NCI-H1092 (cell line): ENCODE measurements at places on chromosomes 5 and 9.

DNA sequence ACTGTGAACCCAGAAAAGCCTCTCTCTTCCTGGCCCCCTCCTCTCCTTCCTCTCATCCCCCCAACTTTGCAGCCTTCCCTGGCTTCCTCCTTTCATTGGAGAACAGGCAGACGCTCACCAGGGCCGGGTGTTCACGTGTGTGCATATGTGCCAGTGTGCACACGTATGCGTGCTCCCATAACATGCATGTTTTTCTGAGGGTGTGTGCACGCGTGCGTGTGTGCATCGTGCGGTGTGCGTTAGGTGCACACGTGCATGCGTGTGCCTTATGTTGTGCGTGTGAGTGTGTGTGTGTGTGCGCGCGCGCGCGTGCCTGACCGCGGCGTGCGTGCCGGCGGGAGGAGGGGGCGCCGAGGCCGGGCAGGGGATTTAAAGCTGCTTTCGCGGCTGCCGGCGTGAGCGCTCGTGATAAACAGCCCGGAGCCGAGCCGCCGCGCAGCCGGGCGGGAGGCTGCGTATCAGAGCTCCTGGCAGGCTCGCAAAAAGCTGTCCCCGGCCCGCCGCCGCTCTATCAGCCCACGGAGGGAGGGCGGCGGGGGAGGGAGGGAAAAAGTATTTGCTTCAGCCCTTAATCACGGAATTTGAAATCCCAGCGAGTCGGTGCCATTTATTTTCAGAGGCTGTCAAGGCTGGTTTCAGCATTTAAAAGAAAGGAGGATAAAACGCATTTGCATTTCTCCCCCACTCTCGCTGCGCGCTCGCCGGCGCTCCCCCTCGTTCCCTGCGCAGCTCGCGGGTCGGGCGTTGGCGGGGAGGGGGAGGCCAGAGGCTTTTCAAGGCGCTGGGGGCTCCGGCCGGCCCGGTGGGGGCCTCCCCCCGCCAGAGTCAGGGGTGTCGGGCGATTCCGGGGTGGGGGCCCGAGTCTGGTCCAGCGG lies 183.9 kb downstream of the C9orf50 start:
- DNase-seq: no peak

DNA sequence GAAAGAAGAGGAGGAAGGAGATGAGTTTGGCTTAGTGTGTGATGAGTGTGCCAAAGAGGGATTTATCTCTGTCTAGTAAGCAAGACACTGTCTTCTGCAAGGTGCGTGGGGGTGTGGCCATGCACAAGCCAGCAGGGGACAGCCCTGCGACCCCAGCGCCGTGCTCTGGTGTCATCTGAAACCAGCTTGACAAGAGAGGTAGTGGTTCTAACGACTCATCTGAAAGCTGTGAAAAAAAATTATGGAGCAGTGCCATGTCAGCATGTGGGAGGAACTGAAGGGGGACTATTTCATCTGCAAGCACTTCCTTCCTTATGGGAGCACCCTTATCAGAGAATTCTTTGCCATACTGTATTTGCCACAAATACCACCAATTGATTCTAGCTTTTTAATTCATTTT lies 398.6 kb downstream of the PSAT1 start:
- no peak for DNase-seq

GRCh38 chr9:131865446-131866195 lies 125.7 kb upstream of the RAPGEF1 start:
- DNase-seq: no peak

DNA sequence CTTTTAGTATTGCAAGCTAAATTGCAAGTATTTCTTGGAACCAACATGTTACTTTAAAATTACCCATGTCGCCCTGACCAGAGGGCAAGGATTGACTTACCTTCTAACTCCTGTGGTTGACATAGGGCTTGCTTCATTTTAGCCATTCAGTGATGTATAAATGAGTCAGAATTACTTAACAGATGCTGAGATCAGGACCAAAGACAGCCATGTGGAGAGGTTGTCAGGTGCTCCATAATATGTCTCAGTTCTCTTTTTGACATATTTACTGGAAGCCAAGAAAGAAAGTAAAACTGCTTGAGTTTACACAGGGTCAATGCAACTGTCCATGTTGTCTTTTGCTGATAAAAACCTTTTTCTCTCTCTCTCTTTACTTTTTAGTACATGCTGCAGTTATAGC lies 33.2 kb downstream of the F2RL2 start:
- no peak for DNase-seq

GRCh38 chr5:5437227-5438172 lies 15.0 kb downstream of the ICE1 start:
- DNase-seq: no peak

GRCh38 chr9:126162611-126163381 lies 163.8 kb upstream of the MVB12B start:
- no peak for DNase-seq

DNA sequence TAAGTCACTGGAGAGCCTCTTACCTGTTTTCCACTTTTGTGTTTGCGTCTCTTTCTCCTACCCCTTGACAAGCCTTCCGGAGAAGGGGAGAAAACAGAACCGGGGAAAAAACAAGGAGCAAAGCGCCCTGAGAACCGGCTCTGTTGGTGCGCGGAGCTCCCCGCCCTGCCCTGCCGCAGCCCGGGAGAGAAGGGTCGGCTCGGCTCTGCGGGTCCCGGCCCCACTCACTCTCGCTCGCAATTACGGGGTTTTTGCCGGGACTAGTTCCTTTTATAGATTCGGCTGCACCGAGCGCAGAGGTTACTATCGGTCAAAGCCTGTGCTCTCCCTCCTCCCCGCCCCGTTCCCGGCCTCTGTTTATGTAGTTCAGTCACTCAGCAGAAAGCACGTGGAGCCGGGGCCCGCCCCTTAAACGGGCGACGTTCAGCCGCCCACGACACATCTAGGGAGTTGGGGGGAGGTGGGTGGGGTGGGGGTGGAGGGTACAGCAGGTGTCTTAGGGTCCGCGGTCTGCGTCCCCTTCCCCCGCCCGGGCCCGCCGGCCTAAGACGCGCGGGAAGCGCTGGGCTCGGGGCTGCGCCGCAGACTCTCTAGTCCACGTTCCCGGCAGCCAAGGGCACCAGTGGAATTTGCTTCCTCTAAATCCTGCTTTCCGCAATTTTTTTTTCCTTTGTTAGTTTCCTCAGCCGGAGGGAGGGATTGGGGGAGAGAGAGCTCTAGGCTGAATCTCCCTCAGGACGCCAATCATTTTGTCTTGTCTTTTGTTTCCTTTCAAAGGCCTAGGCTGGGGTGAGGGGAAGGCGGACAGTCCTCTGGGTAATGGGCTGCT lies at the start of gene ABCA1:
ABCA1 (minus strand) TSS at position 244 of the 829 bp plus-strand sequence. CDS start 24,476 bp downstream, outside the sequence.
- DNase-seq: peak; percentile 22

DNA sequence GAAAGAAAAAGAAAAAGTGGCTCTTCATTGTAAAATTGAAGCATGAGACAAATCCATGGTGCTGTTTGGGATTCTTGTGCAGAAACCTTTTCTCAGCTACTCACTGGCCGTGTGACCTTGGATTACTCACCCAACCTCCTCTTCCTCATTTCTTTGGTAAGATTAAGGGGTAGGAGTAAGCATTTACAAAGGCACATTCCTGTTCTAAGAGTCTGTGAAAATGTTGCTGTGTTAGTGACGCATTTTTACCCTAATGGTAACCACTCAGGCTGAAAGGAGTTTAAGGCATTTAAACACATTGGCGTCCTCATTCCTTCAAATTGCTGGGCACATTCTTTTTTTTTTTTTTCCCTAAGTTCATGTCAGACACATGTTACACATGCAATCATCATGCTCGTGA lies 4.3 kb downstream of the RAI14 start:
- DNase-seq: no peak

- DNase-seq: no peak
Observed at GRCh38 chr9:13860946-13861640, 452.8 kb downstream of the NFIB start.
